ENCODE measurements at places on chromosomes 7 and 10.

GRCh38 chr7:17497136-17497535 is 198.7 kb downstream of the AHR start:
- no peak for DNase-seq

- DNase-seq: no peak
Observed at GRCh38 chr10:69220041-69220451, at the start of gene HKDC1. Gene HKDC1, plus strand, starts transcription at chr10:69220332. Its CDS starts 104 bp downstream, at chr10:69220436.

DNA sequence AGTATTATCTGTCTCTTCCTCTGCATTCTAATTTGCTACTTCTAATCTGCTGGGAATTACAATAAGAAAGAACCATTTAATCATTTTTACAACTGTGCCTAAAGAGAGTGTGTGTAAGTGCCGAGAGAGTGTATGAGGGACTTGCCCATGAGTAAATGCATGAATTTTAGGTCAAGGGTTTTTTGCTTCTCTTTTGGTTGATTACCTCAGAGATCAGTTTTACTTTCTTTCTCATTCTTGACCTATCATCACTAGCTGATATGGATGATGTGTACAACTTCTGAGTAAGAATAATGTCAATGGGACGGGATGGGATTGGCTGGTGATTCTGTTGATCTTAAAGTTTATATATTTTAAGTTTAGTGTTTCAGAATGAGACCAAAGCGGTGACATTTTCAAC is 47.8 kb downstream of the IKZF1 start:
- DNase-seq: no peak

- DNase-seq: no peak
Observed at GRCh38 chr7:72316148-72316547, 96.0 kb downstream of the CALN1 start.

DNA sequence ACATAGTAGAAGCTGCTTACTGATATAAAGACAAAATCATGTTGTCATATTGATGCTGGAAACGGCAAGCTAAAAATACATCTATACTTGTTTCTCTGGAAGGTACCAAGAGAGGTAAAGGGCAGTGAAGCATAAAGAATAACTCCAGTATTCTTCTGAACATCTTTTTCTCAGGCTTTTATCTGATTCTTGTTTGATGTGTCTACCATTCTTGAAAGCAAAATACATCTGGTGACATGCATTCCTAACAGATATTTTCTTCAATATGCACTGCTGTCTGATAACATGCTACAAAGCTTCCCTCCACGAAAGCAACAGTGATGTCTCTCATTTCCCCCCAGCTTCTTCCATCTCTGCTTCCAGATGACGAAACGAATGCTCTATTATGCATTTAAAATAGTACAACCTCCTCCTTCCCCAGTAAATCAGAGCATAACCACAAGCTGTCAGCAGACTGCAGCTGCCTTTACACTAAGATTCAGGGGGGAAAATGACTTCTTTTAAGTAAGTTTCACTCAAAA is 100.8 kb downstream of the ARHGAP21 start:
- DNase-seq: no peak

GRCh38 chr10:104509981-104510380 is 131.1 kb upstream of the SORCS3 start:
- no peak for DNase-seq

DNA sequence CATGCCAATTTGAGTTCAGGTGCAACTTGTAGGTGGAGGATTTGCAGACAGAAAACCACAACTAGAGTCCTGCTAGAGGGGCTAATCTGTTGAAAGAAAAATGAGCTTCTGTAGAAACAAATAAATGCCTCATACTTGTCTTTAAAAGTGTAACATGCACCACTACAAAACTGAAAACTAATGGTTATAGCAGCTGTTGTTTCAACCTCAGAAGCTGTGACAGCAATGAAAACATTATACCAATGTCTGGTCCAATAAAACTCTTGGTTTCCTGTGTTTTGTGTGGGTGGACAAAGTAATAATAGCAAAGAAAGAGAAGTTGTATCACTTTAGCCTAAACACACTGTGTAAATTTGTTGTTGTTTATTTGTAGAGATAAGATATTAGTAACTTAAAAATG is 3.4 kb upstream of the PPP1R9A start:
- DNase-seq: no peak

GRCh38 chr10:42755028-42755451 is 27.6 kb upstream of the BMS1 start:
- no peak for DNase-seq

DNA sequence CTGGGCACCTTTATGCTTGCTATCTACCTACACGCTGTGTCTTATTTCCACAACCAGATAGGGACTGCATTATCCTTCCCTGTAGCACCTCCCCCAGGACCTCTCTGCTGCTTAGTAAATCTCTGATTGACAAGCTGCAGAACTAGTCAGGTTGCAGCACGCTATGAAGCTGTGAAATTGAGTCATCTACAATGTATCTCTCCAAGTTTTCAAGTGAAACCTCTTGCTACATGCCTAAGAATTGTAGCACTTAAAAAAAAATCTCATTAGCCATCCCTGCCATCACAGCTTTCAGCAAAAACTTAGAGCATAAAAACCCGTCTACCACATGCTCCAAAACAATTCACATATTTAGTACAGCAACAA is 69.7 kb upstream of the FGFR2 start:
- DNase-seq: no peak

DNA sequence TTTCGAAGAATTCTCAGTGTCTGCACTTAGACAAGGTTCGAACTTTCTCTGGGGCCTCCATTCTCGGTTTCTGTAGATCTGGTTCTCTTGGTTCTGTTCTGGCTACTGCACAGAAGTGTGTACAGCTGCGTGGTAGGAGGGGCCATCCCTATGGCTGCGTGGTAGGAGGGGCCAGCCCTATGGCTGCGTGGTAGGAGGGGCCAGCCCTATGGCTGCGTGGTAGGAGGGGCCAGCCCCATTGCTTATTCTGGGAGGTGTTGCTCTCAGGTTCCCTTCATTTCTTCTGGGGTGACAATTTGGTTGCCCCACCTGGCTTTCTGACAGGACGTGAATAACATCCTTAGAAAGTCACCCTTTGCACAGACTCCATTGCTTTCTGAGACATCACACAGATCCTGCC is 65.2 kb upstream of the CHST15 start:
- DNase-seq: no peak

DNA sequence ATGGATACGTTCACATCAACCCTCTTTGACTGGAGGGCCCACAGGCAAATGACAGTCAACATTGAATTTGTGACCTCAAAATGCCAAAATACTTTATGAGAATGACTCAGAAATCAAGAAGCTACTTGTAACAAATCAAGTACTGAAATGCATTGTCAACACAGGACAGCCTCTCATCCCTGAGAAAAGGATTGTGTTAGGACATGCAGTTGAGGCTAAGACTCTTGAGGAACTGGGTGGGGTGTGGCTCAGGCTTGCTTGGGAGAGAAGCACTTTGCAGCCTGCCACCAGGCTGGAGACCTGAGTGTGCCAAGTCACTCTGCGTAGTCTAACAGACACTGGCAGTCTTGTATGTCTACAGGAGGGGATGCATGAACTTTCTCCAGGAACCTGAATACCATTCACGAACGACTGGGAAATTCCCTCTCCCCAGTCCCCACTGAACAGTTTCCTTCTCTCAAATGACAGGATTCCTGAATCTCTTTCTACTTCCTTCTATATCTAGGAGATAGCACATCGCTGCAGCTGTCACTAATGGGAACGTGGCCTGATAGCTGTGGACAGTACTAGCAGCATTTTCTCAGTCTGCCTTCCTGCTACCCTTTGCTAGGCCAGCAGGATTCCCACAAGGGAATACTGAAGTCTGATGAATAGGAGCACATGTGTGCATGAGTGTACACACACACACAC is 3.3 kb upstream of the SMO start:
- no peak for DNase-seq

DNA sequence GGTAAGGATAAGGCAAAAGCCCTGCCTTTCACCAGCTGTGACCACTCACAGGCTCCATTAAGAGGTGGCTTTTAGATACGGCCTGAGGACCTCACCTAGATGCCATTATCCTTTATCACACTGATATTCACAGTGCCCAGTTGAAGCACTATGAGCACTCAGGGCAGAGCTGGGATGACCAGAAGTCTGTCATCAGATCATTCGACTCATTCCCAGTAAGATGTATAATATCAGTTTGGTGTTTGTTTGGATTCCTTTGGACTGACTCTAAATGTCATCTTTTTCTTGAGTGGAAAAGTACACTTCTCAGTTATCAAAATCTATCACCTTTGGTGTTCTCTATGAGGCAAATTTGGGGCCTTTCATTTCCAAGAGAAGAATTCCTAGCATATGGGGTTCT is 18.7 kb downstream of the CCDC136 start:
- DNase-seq: no peak

- no peak for DNase-seq
Observed at GRCh38 chr10:78361031-78361430, 327.4 kb downstream of the RPS24 start.

DNA sequence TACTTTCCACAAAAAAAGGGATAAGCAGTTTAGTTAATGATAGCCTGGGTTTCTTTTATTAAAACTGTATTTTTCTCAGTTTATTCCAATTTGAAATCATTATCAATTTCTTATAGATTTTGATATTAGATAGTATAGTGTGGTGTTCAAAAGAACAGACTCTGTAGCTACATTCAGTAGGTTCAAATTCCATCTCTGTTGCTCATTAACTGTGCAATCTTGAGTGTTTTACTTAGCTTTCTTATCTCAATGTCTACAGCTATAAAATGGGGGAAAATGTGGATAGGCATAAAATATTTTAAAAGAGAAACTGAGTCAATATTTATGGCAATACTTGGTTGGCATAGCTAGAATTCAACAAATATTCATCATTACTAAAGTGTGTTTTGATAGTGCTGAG is 86.9 kb upstream of the SEMA3A start:
- no peak for DNase-seq

- DNase-seq: no peak
Observed at GRCh38 chr10:16986082-16986405, 143.6 kb downstream of the CUBN start.

GRCh38 chr10:78524941-78525340 is 491.3 kb downstream of the RPS24 start:
- no peak for DNase-seq

DNA sequence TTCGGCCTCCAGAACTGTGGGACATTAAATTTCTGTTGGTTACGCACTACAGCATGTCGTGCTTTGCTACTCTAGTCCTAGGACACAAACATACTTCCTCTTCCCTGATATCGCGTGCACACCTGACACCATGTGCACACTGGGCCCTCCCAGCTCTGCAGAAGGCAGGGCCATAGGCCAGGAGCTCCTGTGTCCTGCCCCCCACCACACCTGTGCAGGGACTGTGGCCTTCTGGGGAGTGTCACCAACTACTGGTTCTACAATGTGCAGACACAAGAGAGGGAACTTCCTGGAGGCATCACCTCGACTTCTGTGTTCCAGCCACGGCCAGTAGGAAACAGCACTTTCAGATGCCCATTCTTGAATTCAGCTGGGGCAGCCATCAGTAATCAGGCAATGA is 646.4 kb upstream of the MGMT start:
- no peak for DNase-seq

- DNase-seq: no peak
Observed at GRCh38 chr7:100154651-100155491, 3.7 kb downstream of the TRAPPC14 start.

DNA sequence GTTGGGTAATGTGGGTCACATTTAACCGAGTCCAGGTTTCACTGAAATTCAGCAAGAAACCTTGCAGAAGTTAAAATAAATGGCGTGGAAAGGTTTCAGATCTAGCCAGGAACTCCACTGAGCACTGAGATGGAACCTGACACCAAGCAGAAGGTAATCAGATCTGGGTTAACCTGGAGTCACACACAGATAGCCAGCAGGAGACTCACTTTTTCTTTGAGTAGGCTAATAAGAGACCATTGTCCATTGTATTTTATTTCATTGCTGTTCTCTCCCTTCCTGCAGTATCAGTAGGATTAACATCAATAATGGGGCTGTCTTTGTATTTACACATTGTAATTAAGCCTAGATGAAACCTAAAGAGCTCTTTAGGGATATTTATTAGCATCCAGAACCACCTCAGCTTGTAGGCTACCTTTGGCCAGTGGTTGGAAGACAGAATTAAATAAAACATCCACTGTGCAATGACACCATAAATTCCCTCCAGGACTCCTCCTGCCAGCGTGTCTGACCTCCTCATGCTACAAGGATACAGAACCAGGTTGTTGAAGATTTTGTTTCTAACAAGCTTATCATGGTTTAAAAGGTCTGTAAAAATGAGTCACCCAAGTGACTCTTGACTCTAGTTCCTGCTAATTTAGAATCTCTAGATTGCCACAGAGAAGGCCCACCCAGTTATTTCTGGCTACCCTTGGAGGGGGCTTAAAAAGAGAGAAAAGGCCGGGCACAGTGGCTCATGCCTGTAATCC is 151.1 kb downstream of the SORCS1 start:
- DNase-seq: no peak

- DNase-seq: no peak
Observed at GRCh38 chr7:38512704-38513103, 118.5 kb downstream of the AMPH start.

DNA sequence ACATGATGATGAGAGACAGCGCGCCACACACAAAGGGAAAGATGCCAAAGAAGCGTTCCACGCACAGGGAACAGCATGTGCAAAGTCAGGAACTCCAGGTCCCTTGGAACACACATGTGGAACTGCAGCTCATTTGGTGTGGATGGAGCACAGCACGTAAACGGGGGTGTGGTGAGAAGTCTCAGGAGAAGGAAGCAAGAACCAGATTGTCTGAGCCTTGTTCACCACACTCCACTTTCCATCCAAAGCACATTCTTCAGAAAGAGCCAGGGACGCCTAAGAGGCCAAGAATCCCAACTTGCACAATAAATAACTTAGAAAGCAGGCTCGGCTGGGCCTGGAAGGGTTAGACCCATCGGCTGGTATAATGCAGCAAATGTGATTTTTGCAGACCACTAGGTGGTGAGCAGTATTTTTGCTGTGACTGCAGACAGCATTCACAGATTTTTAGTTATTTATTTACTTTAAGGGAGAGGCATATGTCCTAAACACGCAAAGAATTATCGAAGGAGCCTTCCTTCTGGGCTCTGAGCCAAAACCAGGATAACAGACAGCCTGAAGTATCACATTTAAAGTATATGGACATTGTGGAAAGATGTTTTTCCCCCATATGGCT is 27.9 kb upstream of the ASCC1 start:
- no peak for DNase-seq

DNA sequence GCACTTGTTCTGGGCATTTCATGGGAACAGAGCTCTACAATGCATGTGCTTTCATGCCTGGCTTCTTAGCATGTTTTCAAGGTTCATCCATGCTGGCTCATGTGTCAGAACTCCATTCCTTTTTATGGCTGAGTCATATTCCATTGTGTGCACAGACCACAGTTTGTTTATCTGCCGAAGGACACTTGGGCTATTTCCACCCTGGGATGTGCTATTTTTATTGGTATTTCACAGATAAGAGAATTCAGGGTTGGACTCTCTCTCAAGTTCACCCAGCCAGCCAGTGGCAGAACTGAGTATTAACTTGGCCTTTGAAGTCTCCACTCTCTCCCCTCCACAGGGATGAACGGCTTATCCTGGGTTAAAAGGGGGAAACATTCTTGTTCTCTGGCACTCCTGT is 190.7 kb upstream of the GPR26 start:
- DNase-seq: no peak
